B cell (primary cell): ENCODE measurements at places on chromosomes 5 and 9. TPM values are rescaled to one million over a fixed set of nuclear protein-coding genes. Genes with fewer than 3 reads are reported as not detected.

- no peaks in the 10 kb centered on the region for H3K36me3 ChIP-seq
- DNase-seq: no peak
- H3K27ac ChIP-seq: no peak overlapping the region
- no peaks in the 10 kb centered on the region for H3K27me3 ChIP-seq
Measured at GRCh38 chr5:78503958-78504653, 143.7 kb downstream of the SCAMP1 start.

DNA sequence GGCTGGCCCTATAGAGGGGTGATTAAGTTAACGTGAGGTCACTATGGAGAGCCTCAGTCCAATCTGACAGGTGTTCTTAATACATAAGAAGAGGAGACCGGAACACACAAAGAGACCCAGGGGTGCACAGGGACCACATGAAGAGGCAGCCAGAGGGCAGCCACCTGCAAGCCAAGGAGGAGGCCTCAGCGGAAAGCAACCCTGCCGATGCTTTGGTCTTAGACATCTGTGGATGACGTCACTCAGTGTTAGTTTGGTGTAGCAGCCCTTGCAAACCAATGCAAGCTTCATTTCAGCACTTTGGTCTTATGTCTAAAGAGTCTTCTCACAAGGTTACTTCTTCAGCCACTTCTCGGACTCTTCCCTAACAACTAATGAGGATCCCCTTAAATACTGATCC, 47.6 kb upstream of the GRHPR start:
- peaks cover 93% of the 10 kb centered on the region for H3K4me1 ChIP-seq
- H3K4me3 ChIP-seq: peak overlapping the region; percentile 1
- peak overlapping the region; percentile 84 for H3K27ac ChIP-seq
- H3K27me3 ChIP-seq: no peaks in the 10 kb centered on the region
- peak; percentile 93 for DNase-seq
- H3K36me3 ChIP-seq: no peaks in the 10 kb centered on the region

DNA sequence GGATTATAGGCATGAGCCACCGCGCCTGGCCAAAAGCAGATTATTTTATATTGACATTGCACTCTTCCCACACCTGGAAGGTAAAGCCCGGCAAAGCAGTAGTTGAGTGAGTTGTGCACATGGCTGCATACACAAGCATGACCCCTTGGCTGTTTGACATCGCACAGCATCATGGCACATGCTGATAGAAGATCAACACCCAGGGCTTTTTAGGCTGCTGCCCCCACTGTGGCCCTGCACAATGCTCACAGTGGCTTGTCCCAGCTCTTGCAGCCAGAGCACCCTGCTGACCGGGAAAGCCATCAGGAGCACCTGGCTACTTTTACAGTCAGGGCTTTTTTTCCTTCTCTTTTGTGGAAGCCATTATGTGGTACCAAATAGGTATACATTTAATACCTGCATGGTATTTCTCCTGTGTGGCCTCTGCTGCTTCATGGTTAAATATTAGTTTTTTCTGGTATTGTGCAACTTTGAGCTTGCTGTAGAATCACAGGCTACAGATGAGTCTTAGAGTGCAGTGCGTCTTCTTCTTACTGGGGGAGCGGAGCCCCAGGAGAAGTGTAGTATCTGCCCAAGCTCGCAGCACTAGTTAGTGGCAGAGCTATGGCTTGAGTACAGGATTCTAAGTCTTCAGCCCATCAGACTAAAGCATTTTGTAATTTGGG, 264.5 kb downstream of the AOPEP start:
- H3K27me3 ChIP-seq: no peaks in the 10 kb centered on the region
- H3K36me3 ChIP-seq: no peaks in the 10 kb centered on the region
- DNase-seq: no peak
- H3K27ac ChIP-seq: no peak overlapping the region
- no peaks in the 10 kb centered on the region for H3K4me1 ChIP-seq

- H3K27me3 ChIP-seq: no peaks in the 10 kb centered on the region
- H3K27ac ChIP-seq: no peak overlapping the region
- H3K4me3 ChIP-seq: no peak overlapping the region
- no peak for DNase-seq
- H3K36me3 ChIP-seq: no peaks in the 10 kb centered on the region
Measured at GRCh38 chr9:85483208-85483607, 258.5 kb downstream of the AGTPBP1 start.

- no peak for DNase-seq
- H3K27me3 ChIP-seq: no peaks in the 10 kb centered on the region
- peaks cover 17% of the 10 kb centered on the region for H3K4me1 ChIP-seq
Measured at GRCh38 chr5:43044181-43044914, 4.2 kb upstream of the ANXA2R start.

DNA sequence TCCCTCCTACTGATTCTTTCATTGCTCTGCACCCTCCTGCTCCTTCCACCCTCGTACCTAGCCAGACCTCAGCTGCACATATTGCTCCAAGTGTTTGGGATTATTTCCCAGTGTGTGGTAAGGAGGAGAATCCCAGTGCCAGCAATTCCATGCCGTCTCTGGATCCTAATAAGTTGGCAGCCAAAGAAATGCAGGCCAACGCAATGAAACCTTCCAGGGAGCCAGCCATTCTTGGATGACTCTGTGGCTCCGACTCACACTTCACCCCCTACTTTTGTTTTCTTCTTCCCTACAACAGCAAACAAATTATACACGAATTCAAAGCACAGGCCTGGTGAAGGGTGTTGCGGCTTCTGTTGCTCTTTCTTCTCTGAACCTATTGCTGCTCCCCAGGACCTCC, 82.5 kb upstream of the SLC1A3 start:
- no peaks in the 10 kb centered on the region for H3K27me3 ChIP-seq
- DNase-seq: no peak
- no peak overlapping the region for H3K27ac ChIP-seq
- no peaks in the 10 kb centered on the region for H3K36me3 ChIP-seq

DNA sequence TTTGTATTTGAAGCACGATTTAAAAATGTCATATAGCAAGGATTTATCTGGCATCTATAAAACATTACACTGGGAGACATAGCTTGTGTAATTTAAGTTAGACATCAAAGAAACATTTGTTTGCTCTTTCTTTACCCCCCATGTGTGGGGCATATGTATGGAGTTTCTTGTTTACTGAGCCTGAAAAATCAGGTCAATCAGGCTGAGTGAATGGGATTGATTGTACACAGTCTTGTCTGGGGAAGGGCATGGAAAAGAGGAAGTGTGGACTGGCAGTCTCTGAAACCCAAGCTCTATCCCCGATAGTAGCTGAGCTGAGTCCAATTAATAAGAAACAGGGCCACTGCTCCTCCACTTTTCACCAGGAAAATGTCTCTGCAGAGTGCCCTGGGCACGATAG, 49.4 kb downstream of the SLC46A2 start:
- no peaks in the 10 kb centered on the region for H3K27me3 ChIP-seq
- peaks cover 7% of the 10 kb centered on the region for H3K4me1 ChIP-seq

Gene OR1J4
- total RNA-seq: not detected in 2 replicates
